ENCODE measurements at places on chromosomes 2 and 18.

DNA sequence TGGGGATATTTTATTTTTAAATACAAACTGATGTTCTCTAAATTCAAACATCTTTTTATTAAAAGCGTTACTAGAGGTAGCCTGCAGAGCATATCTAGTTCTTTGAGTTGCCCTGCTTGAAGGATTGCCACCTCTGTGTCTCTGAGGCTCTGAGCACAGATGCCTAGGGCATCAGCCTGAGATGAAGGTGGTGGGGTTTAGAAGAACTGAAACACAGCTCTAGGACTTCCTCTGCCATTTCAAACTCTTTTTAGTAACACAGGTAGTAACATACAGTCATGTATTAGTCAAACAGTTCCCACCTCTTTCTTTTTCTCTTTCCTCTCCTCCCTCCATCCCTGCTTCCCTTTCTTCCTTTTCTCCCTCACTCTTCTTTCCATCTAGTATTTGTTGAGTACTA, 57.6 kb downstream of the TTC21B start:
- no peak for DNase-seq

DNA sequence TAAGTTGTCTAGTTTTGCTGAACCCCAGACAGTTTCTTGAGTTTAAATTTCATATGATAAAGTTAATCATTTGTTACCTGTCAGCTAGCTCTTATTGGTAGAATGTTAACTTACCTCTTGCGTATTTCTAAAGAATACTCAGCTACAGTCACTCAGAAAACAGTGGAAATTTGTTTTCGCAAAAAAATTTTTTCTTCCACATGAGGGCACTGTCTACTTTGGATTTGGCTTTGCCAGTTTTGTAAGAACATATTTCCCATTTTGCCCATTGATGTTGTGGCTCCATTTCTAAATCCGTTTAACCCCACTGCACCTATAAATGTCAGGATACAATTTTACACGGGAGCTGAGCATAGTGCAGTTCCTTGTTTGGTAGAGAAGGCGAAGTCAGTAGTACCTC, 19.1 kb upstream of the GCFC2 start:
- DNase-seq: no peak

- DNase-seq: no peak
Measured at GRCh38 chr2:241551998-241552737, 6.4 kb upstream of the BOK start.

- no peak for DNase-seq
Measured at GRCh38 chr18:79365701-79366100, 30.0 kb upstream of the NFATC1 start.

GRCh38 chr2:124877141-124877577, 852.1 kb downstream of the CNTNAP5 start:
- peak; percentile 2 for DNase-seq
